B cell (primary cell): ENCODE measurements at places on chromosomes 7 and 10. TPM values are rescaled to one million over a fixed set of nuclear protein-coding genes. Genes with fewer than 3 reads are reported as not detected.

Gene DPP6
- not detected in 2 replicates for polyA plus RNA-seq

Gene WASHC2C
- 32.5 and 34.9 TPM in 2 replicates for polyA plus RNA-seq

Gene HOXA3
- 0.07 TPM in 1 of 2 replicates, not detected in the other for polyA plus RNA-seq

Gene CYP3A5
- polyA plus RNA-seq, result not detected in 2 replicates

Gene TYW1B
- 4.4 and 6.8 TPM in 2 replicates for polyA plus RNA-seq

Gene CFAP69
- polyA plus RNA-seq, result 0.10 TPM in 1 of 2 replicates, not detected in the other

Gene ASB10
- not detected in 2 replicates for polyA plus RNA-seq

Gene NACAD
- polyA plus RNA-seq, result 0.04 and 0.22 TPM in 2 replicates

Gene PDE6C
- polyA plus RNA-seq, result not detected in 2 replicates

Gene SPDYE2B
- polyA plus RNA-seq, result not detected in 2 replicates

Gene PRKG1
- polyA plus RNA-seq, result not detected in 2 replicates

Gene OPN4
- not detected in 2 replicates for polyA plus RNA-seq

Gene C10orf90
- not detected in 2 replicates for polyA plus RNA-seq

Gene GIMAP6
- 0.45 and 0.98 TPM in 2 replicates for polyA plus RNA-seq

Gene RET
- 0.16 and 0.26 TPM in 2 replicates for polyA plus RNA-seq

Gene HMX2
- polyA plus RNA-seq, result not detected in 2 replicates

Gene OR9A2
- not detected in 2 replicates for polyA plus RNA-seq

Gene C10orf53
- polyA plus RNA-seq, result not detected in 2 replicates
